ENCODE measurements at places on chromosomes 7 and 10.

DNA sequence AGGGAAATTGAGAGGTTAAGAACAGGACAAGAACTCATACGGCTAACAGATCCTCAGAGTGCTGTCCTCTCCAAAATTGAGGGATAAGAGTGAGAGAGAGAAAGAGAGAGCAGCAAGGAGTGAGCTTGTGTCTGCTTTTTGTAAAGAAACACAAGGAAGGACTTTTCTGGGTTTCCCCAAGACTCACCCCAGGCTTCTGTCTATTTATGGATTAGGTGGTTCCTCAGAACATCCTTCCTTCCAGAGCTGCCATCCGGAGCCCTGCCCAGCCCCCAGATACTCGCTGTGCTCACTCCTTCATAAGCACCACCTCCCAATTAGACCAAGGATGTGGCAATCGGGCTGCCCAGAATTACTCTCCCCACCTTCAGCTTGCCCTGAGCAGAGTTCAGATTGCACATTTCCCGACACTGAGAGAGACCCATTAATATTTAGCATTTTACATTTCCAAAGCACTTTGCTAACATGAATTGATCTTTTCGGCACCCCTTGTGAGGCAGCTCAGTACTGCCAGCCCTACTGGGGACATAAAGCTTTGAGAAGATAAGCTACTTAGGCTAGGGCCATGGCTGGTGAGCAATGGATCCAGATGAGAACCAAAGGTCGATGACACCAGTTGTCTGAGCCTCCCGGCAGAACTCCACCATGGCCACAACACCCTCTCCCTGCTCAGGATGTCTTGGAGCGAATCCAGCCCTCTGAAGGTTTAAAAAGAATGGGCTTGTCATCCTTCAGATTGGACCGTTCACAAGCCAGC lies 19.2 kb upstream of the R3HCC1L start:
- no peak for DNase-seq

GRCh38 chr10:114009281-114009996 lies 34.2 kb upstream of the ADRB1 start:
- DNase-seq, result no peak

- DNase-seq, result no peak
Measured at GRCh38 chr10:16999665-17000451, 129.8 kb downstream of the CUBN start.

DNA sequence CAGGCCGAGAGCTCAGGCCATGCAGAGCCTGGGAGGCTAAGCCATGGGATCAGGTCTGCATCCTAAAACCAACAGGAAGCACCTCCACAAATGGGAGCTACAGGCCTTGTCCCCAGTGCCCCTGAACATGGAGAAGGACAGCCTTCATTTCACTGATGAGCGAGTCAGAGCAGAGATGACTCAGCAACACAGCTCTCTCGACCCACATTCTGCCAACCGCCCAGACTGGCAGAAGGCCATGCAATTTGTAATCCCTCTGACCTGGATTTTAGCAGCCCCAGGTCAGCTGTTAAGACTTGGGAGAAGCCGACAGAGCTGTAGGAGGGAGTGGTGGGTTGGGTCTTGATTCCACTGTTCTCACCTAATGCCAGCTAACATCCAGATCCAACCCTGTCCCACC lies 25.5 kb downstream of the VOPP1 start:
- peak; percentile 71 for DNase-seq

- peak; percentile 88 for DNase-seq
Measured at GRCh38 chr10:52517012-52517411, 202.9 kb downstream of the DKK1 start.

- DNase-seq, result peak; percentile 84
Measured at GRCh38 chr7:131040467-131040932, 287.2 kb upstream of the MKLN1 start.

DNA sequence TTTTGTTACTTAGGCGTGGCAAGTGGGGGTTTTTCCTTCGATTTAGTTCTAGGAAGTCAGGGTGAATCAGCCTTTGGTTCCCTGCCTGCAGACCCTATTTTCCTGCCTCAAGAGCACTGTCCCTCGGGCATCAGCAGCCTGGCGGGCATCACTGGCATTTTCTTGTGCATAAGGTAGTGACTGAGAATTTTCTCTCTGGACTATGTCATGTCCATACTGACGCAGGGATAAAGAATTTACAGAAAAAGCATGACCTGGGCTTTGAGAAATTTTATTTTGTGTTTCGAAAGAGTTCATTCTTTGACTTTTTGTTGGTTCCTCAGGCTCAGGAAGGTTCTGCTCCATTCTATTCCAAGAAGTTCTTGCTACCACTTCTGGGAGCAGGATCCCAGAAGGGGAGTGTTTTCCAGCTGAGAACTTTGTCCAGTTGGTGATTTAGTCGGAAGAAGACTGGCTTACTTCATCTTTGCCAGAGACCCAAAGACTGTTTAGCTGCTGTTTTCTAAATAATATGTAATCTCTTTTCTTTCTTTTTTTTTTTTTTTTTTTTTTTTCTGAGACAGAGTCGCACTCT lies 213.9 kb upstream of the SH2B2 start:
- DNase-seq, result no peak

- DNase-seq, result no peak
Measured at GRCh38 chr7:112987171-112987570, 99.5 kb downstream of the GPR85 start.

- DNase-seq, result no peak
Measured at GRCh38 chr10:78404296-78404695, 370.6 kb downstream of the RPS24 start.

- DNase-seq, result no peak
Measured at GRCh38 chr7:112981966-112982365, 104.7 kb downstream of the GPR85 start.

- DNase-seq, result no peak
Measured at GRCh38 chr7:130292682-130293257, at the start of gene CPA4. Gene CPA4 (plus strand): TSS chr7:130293161. CDS start chr7:130293181, 20 bp downstream.

DNA sequence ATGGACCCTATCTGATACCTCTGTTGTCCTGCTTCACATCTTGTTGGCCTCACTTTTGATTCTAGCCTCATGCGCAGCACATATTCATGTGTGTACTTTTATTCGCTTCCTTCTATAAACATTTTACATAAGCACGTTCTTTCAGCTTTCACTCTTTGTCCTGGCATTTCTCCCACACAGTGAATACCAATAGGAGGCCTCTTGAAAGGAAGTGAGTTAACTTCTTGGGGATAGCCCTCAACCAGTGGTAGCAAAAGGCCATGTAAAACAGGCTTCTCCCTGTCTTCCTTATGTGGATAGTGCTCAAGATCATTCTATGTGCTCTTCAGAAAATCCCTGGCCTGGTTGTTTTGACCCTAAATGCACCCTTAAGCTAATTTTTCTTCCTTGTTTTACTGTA lies 633.9 kb upstream of the MBL2 start:
- no peak for DNase-seq

- DNase-seq, result no peak
Measured at GRCh38 chr7:13911909-13912308, 77.6 kb downstream of the ETV1 start.

- no peak for DNase-seq
Measured at GRCh38 chr10:13512564-13512963, 16.2 kb downstream of the BEND7 start.

- peak; percentile 18 for DNase-seq
Measured at GRCh38 chr7:77866786-77867536, 68.4 kb downstream of the PHTF2 start.

Measured in eye (tissue), 1 donor.